Fibroblast of skin of right quadriceps (primary cell): ENCODE measurements at places on chromosomes 16 and 17.

GRCh38 chr17:73643001-73643851 is 1.0 kb downstream of the SDK2 start:
- no peak for DNase-seq

DNA sequence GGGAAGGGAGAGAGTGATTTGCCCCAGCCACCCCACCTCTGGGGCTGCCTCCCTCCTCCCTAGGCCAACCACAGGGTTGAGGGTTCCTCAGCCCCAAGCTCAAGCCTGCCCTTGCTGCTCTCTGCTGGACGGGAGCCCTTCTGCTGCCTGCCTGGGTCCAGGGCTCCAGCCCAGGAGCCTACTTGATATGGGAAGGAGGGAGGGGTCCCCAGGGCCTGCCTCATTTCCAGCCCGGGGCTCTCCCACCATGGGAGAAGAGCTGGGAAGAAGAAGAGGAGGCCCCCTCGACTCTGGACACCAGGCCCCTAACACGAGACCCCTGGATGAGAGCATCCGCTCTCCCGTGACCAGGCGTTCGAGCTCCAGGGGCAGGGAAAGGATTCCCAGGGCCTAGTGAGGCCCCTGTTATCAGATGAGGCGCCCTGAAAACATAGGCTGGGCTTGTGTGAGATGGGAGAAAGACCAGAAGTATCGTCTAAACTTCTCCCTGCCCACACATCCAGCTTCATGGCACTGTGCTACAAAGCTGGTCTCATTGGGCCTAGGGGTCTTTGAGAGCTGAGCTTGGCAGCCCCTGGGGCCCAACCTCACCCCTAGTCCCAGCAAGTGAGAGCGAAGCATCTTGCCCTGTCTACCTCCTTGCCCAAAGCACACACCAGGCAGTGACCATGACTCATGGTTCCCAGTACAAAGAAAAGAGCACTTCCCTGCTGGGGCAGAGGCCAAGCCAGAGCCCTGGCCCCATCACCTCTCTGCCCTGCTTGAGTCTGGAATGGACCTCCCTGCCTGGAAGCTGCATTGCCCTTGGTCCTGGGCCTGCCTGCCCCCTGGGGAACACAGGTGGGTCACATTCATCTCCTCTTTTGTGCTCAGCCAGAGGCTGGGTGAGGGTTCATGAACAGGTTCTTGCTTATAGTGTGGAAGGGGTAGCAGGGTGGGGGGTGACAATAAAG is 987 bp downstream of the SLC16A5 start:
- DNase-seq = no peak

DNA sequence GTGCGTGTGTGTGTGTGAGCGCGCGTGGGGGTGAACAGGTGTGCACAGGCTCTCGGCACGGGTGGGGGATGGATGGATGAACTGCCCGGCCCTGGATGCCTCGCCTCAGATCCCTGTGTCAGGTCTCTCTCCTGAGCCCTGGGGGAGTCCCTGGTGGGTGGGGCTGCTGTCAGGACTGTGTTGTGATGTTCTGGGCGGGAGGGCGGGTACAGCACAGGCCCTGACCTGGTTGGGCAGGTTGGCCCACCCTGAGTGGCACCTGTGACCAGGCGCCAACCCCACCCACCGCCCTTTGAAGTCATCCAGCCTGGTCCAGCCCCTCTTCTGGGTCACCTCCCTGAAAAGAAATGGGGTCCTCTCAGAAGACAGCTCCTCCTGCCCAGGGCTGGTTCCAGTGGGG is 41.6 kb upstream of the TAC4 start:
- DNase-seq = no peak

- peak; percentile 91 for DNase-seq
Observed at GRCh38 chr16:48366165-48367093, 18.8 kb downstream of the SIAH1 start.

- peak; percentile 52 for DNase-seq
Observed at GRCh38 chr17:72370819-72371218, 250.0 kb downstream of the SOX9 start.

DNA sequence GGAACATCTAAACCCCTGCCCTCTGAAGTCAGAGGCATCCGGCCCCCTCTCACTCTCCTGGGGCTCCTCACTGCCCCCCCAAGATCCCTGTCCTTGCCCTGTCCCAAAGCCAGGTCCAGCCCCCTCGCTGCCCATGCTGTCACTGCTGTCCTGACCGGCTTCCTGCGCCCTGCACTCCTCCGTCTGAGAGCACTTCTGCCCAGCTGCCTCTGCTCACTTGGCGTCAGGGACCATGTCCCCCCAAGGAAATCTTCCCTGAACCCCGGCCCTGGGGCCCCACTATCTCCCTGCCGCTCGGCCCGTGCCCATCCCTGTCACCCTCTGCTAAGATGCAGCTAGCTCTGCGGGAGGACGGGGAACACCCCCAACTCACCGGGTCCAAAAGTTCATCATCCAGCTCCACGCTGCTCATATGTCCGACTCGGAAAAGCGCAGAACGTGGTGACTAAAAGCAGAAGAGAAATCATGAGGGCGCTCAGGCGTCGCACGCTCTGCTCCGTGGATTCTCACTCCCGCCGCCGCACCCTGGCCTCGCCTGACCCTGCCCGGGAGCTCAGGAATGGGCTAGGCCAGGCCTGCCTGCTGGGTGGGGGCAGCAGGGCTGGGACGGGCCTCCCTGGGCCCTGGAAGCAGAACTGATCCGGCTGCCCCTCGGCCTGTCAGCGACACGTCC is 9.8 kb downstream of the CLCN7 start:
- DNase-seq = no peak

- peak; percentile 45 for DNase-seq
Observed at GRCh38 chr17:35089586-35090296, 26.2 kb upstream of the RFFL start.
